K562 (cell line): ENCODE measurements at places on chromosomes 3 and 15.

GRCh38 chr3:121574449-121574848, 6.7 kb downstream of the ARGFX start:
- peak; percentile 87 for DNase-seq

DNA sequence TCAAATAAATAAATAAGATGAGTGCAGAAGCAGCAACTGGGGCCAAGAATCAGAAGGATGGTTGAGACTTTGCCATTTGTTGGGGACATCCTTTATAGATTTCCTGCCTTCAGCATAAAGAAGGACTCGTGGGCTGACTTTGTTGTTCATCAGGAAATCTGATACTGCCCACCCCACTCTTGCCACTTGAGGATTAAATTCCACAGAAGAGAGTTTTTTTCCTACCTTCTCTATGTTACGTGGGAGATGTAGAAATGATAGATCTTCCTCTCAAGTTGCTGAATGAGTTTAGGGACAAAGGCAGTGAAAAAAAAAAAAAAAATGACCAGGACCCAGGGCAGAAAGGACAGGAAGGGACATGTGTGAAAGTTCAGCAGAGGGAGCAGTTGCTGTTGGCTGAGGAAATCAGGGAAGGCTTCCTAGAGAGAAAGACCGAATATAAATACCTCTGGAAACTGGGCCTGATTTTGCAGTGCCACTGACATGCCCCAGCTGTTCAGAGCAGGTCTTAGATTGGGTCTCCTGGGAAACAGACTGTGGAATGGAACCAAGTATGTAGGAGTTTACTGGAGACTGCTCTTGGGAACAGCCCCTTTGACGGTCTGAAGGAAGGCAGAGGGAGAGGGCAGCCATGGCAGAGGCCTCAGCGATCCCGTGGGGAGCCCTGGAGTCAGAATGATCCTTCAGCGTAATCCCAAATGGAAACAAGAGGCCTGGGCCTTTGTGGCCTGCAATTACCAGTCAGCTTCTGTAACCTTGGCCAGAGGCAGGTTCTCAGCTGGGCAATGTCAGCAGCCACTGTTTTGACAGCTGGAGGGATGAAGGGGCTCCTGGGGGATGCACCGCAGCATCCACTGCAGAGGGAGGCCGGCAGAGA, 50.9 kb downstream of the C3orf20 start:
- DNase-seq: no peak

GRCh38 chr15:83284559-83285283, at the start of gene BNC1:
BNC1 (minus strand) TSS chr15:83284664; CDS start chr15:83284628, 36 bp downstream.
- no peak for DNase-seq

DNA sequence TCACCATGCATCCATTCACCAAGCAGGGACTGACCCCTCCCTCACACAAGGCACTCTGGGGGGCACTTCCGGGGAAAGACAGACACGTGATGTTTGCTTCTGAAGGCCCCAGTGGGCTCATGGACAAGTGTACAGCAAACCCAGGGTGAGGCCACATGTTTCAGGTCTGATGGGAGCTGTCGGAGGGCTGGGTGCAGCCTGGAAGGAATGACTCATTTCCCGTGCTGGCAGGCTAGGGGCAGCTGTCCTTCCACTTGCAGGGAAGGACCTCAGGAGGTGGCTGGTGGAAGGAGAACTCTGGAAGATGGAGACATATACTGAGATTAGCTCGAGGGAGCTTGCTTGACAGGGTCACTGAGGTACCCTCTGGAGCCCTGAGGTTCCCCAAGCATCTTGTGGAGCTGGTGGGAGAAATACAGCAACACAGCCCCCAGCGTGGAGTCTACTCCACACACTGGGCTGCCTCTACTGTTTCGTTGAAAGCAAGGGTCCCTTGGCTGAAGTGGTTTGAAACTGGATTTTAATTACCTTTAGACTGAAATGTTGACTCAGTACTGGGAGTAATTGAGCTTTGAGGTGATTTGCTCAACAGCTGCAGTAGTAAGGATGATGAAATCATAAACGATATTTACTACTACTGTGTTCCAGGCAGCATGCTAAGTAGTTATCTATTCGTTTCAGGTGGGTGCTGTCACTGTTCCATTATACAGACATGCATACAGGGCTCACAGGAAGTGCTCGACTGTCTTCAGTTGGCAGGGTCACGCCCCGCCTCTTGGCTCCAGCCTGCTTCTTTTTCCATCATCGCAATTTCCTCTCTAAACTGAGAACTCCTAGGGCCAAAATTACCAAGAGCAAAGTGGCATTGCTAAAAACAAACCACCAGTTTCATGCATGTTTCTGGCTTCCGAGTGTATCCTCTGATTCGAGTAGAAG, 230.4 kb downstream of the ADAMTS17 start:
- no peak for DNase-seq

DNA sequence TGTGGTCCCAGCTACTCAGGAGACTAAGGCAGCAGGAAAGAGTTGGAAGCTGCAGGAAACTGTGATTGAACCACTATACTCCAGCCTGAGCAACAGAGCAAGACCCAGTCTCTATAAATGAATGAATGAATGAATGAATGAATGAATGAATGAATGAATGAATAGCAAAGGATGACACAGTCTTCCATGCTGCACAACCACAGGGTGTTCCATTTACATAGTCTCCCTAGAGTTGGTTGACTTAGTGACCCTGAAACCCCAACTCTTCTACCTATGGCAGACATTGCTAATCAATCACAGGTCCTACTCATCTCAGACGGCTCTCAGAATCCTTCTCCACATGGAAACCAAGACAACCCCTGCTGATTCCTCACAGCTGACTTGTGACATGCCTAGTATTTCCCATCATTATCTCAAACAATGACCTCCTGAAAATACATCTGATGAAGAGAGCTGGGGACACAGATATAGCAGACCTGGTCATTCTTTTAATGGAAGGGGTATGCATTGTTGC, 2.1 kb downstream of the IQCF5 start:
- DNase-seq: no peak

- no peak for DNase-seq
These were observed 227.2 kb upstream of the TP63 start for GRCh38 chr3:189404024-189404423.

GRCh38 chr3:44110648-44111047, 131.0 kb upstream of the TOPAZ1 start:
- no peak for DNase-seq

GRCh38 chr3:26102376-26102775, 312.5 kb downstream of the OXSM start:
- DNase-seq: no peak

- DNase-seq: no peak
These were observed 888.3 kb downstream of the PLOD2 start for GRCh38 chr3:145272684-145273083.

GRCh38 chr3:53354945-53355498, 7.7 kb upstream of the DCP1A start:
- DNase-seq: peak; percentile 31

DNA sequence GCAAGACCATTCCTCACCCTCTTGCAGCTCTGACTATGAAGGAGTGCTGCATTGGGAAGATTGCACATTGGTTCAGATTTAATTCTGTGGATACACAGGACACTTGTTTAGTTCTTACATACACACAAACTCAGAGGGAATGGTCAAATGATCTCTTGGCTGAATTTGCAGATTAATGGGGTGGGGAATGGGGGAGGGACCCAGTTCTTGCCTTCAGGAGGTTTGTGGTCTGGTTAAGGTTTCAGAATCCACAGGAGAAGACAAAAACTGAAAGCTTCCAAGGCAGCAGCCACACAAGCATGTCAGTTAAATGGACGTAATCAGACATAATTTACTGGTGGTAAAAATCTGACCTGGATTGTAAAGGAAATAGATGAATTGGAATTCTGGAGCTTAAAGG, 257.1 kb upstream of the ROPN1 start:
- no peak for DNase-seq

DNA sequence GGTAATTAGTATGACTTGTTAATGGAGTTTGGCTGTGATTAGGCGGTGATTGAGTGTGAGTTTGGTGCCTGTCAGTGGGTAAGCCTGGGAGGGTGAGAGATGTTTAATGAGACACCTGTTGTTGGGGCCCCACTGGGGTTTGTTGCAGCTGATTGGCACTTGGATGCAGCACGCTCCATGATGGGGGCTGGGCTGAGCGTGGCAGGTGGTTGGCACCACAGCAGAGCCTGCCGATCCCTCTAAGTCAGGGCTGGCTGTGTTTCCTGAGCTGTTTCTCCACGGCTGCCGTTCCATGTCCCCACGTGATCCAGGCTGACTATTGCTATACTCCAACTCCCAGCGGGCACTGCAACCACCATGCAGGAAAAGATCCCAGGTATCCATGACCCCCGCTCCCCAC, 93.5 kb upstream of the ARRDC4 start:
- no peak for DNase-seq

- DNase-seq: no peak
These were observed 12.6 kb downstream of the RBMS3 start for GRCh38 chr3:29293421-29293820.

DNA sequence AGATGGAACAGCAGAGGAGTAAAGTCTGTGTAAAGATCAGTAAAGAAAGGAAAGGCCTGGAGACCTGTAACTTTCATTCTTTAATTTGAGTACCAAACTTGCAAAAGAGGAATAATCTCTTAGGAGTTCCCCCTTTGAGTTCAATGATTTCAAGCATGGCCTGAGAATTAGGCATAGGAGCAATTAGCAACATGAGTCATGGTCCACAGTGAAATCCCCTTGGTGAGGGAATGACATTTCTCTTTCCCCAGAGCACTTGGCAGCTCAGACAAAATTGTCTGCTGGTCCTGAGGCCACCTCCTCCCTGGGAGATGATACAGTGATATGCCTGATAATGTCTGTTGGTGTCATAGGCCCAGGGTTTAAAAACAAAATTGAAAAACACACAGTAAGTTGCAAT, 81.4 kb upstream of the CRBN start:
- no peak for DNase-seq

DNA sequence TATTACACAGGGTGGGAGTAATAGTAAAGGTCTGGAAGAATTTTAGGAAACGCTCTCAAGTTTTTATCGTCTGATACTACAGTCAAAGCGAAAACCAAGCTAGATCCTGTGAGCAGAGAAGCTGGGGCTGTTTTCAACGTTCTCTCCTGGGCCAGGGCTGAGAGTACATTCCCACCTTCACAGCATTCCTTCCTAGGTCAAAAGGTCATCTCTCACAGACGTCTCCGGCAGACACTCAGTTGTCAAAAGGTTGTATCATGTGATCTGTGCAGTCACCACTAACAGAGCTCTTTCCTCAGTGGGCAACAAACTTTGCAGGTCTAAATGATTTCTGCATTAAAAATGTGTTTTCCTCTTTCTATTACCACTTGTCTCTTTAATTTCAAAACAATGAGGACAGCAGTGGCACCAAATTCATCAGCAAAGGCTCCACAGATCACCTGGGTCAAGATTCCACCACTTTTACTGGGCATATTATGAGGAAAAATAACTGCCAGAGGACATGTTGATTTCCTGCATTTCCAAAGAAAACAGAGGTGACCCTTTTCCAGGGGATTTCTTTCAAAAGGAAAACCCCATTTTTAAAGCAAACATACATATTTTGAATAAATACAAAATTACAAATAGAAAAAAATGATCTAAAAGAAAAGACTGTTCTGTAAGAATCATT, 41.9 kb downstream of the MEIS2 start:
- DNase-seq: no peak

DNA sequence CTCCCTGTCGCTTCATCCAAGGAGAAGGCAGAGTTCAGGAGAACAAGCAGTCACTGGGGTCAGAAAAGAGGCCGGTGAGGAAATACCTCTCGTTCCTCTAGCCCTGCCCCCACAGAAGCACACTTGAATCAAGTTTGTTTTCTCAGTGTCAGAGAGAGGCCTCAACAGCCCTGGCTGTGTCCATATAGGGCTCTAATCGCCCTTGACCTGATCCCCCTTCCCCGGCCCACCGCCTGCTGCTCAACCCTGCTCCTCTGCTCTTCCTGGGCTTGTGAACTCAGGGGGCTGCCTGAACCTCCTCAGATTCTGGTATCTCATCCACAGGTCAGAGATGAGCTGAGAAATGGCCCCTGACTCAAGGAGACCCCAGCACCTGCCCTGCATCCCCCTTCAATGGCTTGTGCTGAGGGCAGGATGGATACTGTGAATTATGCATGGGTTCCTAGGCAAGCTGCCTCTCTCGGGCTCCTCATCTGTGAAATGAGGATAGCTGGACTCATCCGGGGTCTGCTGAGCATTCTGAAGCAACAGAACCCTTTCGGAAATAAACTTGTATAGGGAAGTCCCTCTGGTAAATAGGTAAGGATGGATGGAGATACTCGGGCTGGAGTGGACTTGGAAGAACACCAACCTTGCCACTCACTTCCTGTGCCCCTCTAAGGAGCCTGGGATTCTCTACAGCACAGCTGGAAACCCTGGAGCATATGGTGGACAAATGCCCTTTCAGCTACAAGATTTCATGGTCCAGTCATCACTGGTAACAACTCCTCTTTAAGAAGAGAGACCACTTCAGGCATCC, 147.5 kb downstream of the STT3B start:
- DNase-seq: no peak

GRCh38 chr3:186303965-186304364, 58.1 kb downstream of the DGKG start:
- no peak for DNase-seq

DNA sequence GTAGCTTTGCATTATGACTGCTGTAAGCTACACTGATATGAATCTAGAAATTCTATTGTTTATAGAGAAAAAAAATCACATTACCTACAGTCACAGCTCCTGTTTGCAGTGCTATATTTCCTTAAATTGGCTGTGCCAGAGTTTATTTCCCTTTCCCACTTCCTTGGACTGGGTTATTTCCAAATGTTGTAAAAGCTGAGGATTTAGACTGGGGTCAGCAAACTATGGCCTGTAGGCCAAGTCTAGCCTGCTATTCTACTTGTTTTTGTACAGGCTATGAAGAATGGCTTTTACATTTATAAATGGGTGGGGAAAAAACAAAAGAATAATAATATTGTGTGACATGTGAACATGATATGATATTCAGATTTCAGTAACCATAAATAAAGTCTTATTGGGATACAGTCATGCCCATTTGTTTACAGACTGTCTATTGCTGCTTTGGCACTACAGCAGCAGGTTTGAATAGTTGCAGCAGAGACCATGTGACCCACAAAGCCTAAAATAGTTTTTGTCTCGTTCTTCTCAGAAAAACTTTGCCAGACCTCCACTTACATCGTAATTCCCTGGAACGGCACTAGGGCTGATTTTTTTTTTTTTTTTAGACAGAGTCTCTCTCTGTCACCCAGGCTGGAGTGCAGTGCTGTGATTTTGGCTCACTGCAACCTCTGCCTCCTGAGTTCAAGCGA, 7.8 kb downstream of the GLDN start:
- no peak for DNase-seq

GRCh38 chr15:41713047-41713446, 52.8 kb downstream of the MGA start:
- no peak for DNase-seq

- no peak for DNase-seq
These were observed 276.0 kb downstream of the GBE1 start for GRCh38 chr3:81485444-81485865.
